A549 treated with CORT108297 at 1 μM for 4 hours (cell line): ENCODE measurements at places on chromosomes 2 and 18. TPM values are rescaled to one million over a fixed set of nuclear protein-coding genes. Genes with fewer than 3 reads are reported as not detected.

NOSTRIN gene
- 1.3 to 2.1 TPM (median 1.7 TPM) in 5 replicates for total RNA-seq

SKA1 gene
- 11.4 to 14.9 TPM (median 12.0 TPM) in 5 replicates for total RNA-seq

ANKRD62 gene
- total RNA-seq, result not detected in 5 replicates

ILKAP gene
- 39.2 to 43.3 TPM (median 40.5 TPM) in 5 replicates for total RNA-seq

CYTIP gene
- not detected in 5 replicates for total RNA-seq

FIGN gene
- 1.7 to 2.7 TPM (median 2.2 TPM) in 5 replicates for total RNA-seq

DDX18 gene
- 66.7 to 80.9 TPM (median 69.5 TPM) in 5 replicates for total RNA-seq

RGPD5 gene
- total RNA-seq, result 6.3 to 10.0 TPM (median 7.4 TPM) in 5 replicates

CFAP65 gene
- total RNA-seq, result 0.15 to 0.24 TPM (median 0.20 TPM) in 5 replicates

TUBA4B gene
- total RNA-seq, result 0.30 to 0.56 TPM (median 0.37 TPM) in 5 replicates

SLC5A7 gene
- total RNA-seq, result not detected in 5 replicates

POTEI gene
- 0.01 TPM in 2 of 5 replicates, not detected in the others for total RNA-seq

SNTG2 gene
- total RNA-seq, result not detected in 5 replicates

DSG4 gene
- not detected in 5 replicates for total RNA-seq

SLC23A3 gene
- 0.47 to 1.0 TPM (median 0.72 TPM) in 5 replicates for total RNA-seq

AKAIN1 gene
- total RNA-seq, result not detected in 5 replicates

UGT1A4 gene
- total RNA-seq, result 0.06 to 0.08 TPM (median 0.07 TPM) in 3 of 5 replicates, not detected in the others

HOXD3 gene
- total RNA-seq, result 0.08 to 0.30 TPM (median 0.18 TPM) in 4 of 5 replicates, not detected in the other

RAD51AP2 gene
- not detected in 5 replicates for total RNA-seq

ZNF521 gene
- not detected in 5 replicates for total RNA-seq

RRM2 gene
- 198 to 231 TPM (median 216 TPM) in 5 replicates for total RNA-seq

DSG1 gene
- total RNA-seq, result not detected in 5 replicates

ATP6V1B1 gene
- 1.5 to 2.6 TPM (median 2.4 TPM) in 5 replicates for total RNA-seq

IL1RN gene
- 0.30 to 0.46 TPM (median 0.46 TPM) in 5 replicates for total RNA-seq

LNPK gene
- 11.8 to 15.1 TPM (median 13.1 TPM) in 5 replicates for total RNA-seq
